Stimulated activated CD4-positive, alpha-beta T cell treated with anti-CD3 and anti-CD28 coated beads, Interleukin-4, amount 100 ng/mL, for 1 hour (primary cell): ENCODE measurements at places on chromosomes 6 and 20.

DNA sequence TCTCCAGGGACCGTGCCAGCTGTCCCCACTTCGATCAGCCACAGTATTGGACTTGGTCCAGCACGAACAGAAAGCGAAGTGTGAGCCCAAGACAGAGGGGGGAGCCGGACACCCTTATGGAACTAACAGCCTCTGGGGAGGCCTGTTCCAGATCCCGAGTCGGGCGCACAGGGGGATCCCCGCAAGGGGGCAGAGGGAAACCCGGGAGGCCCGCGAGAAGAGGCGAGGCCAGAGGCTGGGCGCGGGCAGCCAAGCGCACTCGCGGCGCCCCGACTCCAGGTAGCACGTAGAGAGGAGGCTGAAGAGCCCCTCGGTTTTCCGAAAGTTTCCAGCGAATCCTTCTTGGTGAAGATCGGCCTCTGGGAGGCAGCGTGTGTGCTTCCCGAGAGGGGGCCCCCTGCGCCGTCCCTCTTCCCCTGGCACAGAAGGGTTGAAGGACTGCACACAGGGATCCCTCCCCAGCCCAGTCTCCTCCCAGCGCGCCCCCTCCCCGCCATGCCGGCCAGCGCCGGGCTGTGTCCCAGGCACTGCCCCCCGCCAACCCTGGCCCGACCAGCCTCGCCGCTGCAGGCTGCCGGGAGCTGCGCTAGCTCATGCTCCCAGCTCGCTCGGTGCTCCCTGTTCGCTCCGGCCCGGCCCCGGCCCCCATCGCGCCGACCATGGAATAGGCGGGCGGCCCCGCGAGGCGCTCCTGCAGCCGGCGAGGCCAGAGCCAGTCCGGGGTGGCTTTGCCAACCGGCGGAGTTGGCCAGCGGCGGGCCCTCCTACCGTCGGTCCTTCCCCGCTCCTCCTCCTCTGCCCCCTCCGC, 577 bp upstream of the SLC24A3 start:
- no peak for DNase-seq

- no peak for DNase-seq
These were observed 17.6 kb downstream of the CD109 start for GRCh38 chr6:73713426-73714147.

DNA sequence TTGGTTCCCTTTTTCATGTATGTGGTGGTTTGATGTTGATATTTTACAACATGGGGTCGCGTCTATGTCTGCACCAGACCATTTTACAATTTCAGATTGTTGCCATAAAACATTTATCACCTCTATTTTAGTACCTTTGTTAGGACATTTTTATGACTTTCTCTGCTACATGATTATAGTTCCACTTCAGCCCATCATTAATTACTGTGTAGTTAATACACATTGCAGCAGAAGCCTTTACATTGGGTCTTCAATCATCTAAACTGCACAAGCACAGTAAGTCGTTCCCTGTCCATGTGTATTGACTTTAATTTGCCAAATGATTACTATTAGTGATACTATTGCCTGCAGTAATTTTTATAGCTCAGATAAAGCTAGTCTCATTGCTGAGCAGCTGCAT, 15.7 kb upstream of the TMEM217 start:
- DNase-seq: no peak

- no peak for DNase-seq
These were observed 11.3 kb upstream of the RBM24 start for GRCh38 chr6:17269840-17270239.

GRCh38 chr6:40958738-40959137, 80.3 kb downstream of the UNC5CL start:
- DNase-seq: no peak
